ENCODE measurements at places on chromosomes 16 and 17.

DNA sequence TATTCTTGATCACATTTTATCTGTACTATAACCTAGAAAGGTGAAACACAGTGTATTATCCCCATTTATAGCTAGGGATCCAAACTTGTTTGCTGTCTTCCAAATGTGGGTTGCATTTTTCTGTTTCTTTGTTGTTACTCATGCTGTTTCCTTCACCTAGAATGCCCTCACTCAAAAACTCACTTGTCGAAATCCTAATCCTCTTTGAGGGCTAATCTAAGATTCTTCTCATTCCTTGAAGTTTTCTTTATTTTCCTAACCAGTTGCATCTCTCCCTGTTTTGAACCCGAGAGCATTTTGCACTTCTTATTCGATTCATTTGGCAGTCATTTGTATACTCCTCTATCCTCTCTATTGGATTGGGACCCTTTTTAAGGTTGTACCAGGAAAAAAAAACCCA lies 9.6 kb downstream of the CALCOCO2 start:
- DNase-seq, result no peak

DNA sequence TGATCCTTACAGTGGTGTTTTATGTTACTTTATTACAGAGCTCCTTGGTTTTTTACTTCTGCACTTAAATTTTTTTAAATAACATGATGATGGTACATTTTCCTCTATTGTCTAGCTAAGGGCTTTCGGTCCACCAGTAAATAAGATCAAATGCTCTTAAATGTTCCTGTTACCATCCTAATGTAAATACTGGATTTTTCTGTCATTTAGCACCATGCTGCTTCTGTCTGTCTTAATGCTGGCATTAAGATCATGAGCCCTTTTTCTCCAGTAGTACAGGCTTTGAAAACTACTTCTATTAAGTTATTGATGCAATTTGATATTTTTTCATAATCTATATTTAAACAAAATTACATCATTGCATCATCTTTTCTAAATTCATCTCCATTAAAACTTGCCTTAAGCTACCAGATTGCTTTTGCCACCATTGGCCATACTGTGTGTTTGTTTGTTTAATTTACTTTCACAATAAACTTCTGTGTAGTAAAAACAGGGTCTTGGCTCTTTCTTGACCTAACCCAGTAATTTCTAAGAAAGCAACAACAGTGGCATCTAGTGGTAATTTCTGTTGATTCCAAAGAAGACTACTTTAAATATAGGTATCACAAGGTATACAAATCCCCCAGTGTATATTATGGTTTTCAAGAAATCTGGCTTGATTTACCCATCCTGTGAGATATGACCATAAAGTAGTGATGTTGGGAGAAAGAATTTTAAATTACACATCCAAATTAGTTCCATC lies 9.0 kb upstream of the PHAF1 start:
- DNase-seq, result no peak

- DNase-seq, result no peak
These were observed 31.7 kb downstream of the PIK3R6 start for GRCh38 chr17:8835631-8836364.

DNA sequence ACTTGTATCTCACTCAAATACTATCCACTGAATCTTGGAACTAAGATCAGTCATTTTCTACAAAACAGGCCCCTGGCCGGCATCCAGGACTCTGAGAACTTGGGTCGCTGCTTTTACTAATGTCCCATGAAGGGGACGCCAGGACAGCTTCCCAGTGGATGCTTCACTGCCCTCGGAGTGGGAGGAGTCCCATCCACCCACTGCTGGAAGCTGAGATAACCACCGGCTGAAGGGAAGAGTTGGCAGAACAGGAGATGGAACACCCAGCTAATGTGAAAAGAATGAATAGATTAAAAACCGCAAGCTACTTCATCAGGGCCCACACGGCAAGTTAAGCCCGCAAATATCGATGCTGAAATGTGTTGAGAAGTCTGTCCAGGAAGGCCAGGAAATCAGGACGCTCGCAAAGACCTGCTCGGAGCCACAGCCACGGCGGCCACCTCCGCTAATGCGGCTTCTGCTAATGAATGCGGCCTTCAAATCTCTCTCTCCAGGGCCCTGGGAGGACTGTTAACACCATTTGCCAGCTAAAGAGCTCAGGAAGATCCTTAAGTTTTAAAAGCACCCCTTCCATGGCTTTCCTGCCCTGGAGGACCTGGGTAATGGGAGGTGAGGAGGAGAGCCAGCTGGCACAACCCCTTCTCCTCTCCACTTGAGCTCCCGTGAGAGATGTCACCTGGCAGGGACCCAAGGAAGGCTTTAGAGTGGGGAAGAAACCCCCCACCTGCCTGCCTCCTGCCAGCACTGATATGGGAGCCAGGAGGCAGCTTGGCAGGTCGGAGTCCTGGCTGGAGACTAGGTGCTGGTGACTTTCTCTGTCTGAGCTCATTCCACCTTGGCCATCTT lies 226.6 kb upstream of the RPL38 start:
- no peak for DNase-seq

DNA sequence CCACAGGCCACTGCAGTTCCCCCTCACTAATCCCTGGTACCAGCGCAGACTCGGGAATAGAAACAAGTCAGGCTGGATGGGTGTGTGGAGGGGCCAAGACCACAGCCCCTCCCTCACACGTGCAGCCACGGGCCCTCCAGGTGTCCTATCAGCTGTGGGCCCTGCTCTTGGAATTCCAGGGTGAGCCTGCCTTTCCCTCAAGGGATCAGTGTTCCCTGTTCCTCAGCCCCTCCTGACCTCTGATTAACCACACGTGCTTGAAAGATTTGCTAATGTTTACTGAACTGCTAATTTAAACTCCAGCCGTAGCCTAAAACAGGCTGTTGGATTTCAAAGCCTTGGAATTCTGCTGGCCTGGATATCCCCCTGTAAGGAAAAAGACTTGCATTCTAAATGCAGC lies 146.4 kb downstream of the SOCS1 start:
- DNase-seq, result no peak

GRCh38 chr16:19001788-19002187 lies 18.1 kb downstream of the TMC7 start:
- no peak for DNase-seq

- DNase-seq, result no peak
These were observed 52.7 kb upstream of the TNRC6C start for GRCh38 chr17:77905766-77906165.

- no peak for DNase-seq
These were observed 47.5 kb downstream of the SLC6A2 start for GRCh38 chr16:55703003-55704001.

GRCh38 chr17:69581061-69581961 lies 166.8 kb downstream of the MAP2K6 start:
- peak; percentile 59 for DNase-seq

Data from CD4-positive, alpha-beta T cell treated with Interleukin-4 for 1 hour (primary cell).